ENCODE measurements at places on chromosomes 5 and 9.
A peak's percentile ranks its signal among the peaks of the same experiment; 100 is the strongest.

GRCh38 chr9:99058964-99059921 lies 45.7 kb upstream of the TGFBR1 start:
- DNase-seq, result peak; percentile 54

- DNase-seq, result no peak
Observed at GRCh38 chr9:93164085-93164484, 19.9 kb upstream of the WNK2 start.

DNA sequence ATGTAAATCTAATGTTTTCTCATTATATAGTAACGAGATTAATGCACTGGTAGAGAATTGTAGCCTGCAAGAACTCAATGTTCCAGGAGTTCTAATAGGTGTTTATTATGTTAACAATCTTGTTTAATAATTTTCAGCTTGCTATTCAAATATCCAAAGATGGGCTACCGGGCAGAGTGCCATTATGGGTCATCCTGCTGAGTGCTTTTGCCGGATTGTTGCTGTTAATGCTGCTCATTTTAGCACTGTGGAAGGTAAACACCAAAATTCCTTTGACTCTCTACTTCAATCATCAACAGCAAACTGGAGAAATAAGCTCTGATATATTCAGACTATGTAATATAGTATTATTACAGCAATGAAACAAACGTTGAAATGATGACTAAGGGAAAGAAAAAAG lies 41.9 kb upstream of the ITGA2 start:
- peak; percentile 43 for DNase-seq

- DNase-seq, result no peak
Observed at GRCh38 chr5:59560553-59560952, 333.0 kb downstream of the PDE4D start.

DNA sequence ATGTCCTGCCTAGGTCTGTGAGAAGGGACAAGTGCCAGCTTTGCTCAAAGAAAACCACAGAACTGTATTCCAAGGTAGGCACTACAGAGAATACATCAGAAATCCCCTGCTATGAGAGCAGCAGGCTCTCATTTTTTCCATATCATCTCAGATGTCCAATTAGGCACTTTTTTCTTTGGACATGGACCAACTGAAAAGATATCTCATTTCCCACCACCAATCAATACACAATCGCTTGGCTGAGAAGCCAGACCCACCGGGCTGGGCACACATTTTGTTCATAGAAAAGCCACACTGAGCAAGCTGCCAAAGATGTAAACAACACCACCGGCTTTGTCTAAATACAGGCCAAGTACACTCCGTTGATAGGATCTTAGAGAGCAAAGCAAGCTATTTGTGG lies 25.9 kb downstream of the STOM start:
- DNase-seq, result no peak

- DNase-seq, result no peak
Observed at GRCh38 chr9:8855046-8855445, 1055.5 kb upstream of the DMAC1 start.

DNA sequence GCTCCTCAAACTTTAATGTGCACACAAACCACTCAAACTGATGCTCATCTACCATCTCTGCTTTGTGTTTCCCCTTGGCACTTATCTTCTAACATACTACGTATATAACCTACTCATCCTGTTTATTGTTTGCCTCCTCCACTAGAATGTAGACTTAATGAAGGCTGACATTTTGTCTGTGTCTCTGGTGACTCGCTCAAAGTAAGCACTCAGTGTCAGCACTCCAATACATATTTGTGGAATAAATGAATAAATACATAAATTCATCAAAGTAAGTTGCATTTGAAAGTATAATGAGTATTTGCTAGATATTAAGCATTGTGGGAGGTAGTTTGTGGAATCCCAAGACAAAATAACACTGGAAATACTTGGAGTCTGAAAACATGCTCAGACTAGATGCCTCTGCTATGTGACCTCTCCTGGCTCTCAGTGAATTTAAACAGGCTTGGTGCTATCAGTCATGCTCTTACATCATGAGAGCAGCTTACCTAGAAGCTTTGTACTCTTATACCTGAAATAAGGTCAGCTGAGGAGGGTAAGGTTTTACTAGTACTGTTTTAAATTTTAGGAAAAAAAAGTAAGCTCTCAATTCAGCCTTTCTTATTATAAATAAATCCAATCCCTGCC lies 37.0 kb upstream of the RANBP6 start:
- DNase-seq, result no peak

DNA sequence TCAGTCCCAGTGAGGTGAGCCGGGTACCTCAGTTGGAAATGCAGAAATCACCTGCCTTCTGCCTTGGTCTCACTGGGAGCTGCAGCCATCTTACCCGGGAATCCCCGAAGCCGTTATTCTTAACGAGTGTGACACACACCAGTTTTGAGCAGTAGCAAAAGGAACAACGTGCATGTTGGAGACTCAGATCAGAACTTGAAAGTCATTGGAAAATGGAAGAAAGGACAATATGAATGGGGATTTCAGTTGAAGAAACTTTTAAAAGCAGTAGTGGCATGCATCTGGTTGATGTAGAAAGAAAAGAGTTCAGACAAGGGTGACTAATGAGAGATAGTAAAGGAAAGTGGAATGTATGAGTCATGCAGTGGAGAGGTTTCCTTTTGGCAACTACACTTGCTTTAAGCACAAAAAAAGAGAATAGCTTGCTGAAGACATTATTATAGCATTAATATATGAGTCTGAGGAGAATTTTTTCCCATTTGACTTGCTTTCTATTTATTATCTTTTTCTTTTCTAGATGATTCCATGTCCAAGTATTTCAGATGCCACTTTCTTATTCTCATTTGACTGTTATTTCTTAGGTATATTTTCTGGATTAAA lies 44.4 kb upstream of the ANKDD1B start:
- peak; percentile 96 for DNase-seq

- DNase-seq, result no peak
Observed at GRCh38 chr5:2142456-2142954, 259.8 kb upstream of the IRX4 start.

DNA sequence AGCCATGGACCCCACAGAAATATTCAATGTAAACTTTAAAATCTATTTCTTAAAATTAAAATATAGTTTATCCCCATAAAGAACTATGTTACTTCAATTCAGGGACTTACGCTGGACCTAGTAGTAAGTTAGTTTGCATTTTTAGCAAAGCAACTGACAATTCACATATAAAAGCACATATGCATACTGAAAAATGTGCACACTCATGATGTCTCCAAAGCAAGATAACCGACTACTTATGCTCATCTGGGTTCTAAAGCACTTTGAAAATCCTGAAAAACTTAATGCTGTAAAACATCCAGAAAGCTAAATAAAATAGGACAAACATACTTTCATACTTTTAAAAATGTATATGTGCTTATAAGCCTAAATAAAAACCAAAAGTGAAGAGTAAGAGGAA lies 264.4 kb upstream of the GAS1 start:
- no peak for DNase-seq

GRCh38 chr5:57566914-57567313 lies 84.3 kb upstream of the ACTBL2 start:
- peak; percentile 7 for DNase-seq

DNA sequence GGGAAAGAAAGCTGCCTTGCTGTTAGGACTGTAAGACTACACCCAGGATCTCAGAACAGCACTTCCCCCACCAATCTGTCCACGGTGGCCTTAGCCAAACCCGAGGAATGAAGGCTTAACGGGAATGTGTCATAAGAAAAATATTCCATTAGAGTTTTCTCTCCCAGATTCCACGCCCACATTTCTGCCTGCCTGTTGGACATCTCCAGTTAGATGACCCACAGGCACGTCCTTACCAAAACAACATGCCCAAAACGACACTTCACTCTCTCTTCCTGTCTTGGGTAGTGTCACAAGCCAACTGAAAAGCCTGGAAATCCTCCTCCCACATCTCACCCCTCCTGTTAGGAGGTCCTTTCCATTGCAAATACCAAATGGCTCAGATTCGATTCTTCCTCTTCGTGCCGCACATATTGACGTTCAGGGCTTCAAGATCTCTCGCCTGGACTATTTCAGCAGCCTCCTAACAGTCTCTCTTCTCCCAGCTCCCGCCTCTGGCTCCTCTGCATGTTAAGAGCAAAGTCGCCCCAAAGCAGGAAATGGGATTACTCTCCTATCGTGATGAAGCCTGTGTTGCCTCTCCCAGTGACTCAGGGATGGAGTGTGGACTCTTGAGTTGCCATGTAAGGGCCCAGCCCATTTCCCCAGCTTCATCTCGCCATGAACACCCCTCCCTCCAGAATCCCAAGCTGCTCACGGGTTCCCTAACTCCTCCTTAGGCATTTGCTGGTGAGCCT lies 159.3 kb downstream of the NR3C1 start:
- DNase-seq, result peak; percentile 99

DNA sequence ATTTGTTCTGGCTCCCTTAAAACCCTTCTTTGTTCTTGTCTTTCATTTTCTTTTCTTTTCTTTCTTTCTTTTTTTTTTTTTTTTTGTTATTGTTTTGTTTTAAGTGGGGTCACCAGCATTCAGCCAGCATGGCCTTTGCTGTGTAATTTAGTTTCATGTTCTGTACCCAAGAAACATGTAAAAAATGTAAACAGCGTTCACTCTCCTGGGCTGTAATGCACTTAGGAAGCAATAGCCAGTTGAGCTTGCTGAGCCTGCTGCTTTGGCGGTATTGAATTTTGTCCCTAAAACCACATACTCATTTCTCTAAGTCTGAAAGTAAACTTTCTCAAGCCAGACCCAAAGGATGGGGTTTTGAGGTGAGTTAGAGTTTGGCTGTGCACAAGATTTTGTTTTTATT lies 158.6 kb downstream of the PAPPA start:
- DNase-seq, result no peak

DNA sequence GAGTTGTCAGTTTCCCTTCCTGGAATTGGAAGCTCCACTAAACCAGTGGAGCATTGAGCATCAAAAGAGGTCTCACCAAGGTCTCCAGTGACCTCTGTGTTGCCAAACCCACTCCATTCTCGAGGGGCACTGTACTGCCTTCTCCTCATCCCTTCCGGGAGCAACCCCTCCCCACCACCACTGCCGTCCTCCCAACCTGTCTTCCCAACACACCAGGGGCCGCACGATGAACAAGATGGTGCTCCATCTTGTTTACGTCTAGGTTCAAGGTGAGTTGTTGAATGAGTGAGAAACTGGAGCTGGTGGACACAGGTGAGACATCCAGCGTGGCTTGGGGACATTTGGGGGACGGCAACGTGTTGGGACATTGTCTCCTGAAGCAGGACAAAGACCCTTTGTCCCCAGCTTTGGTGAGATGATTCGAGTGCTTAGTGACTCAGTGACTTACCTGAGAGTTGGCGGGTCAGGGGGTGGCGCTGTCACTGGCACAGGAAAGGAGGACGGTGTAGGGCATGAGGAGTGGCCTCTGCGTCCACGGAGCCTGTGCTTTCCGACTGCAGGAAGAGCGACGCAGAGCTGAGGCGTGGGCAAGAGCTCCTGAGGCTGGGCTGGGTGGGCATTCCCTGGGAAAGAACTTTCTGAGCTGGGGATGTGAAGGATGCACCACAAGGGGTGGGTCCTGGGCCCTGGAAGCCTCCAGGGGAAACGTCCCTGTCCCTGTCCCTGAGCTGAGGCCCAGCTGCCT lies 44.8 kb upstream of the RNU6ATAC start:
- DNase-seq, result no peak

- no peak for DNase-seq
Observed at GRCh38 chr5:160262151-160263074, 33.1 kb downstream of the FABP6 start.

GRCh38 chr5:518721-519120 lies 5.5 kb downstream of the SLC9A3 start:
- no peak for DNase-seq

GRCh38 chr5:171743436-171744076 lies 42.1 kb upstream of the SMIM23 start:
- DNase-seq, result no peak

GRCh38 chr9:98330831-98331230 lies 75.4 kb upstream of the TBC1D2 start:
- DNase-seq, result peak; percentile 89

- no peak for DNase-seq
Observed at GRCh38 chr9:21461377-21461776, 20.7 kb downstream of the IFNE start.

GRCh38 chr9:2771087-2771486 lies 53.8 kb downstream of the KCNV2 start:
- DNase-seq, result no peak

DNA sequence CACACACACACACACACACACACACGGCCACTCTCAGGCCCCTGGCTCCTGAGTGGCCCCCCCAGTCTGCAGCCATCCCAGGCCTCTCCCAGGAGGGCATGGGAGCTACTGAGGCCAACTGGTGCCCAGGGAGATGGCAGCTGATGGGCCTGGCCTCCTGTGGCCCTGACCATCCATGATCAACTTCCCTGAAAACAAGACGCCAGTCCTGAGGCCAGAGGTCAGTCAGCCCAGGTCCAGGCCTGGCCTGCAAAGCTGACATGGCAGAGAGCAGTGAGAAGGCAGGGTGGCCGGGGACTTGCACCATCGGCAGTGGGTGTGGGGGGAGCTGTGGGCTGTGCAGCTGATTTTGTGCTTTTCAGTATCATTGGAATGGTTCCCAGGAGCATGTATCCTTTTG lies 47.0 kb downstream of the SARDH start:
- DNase-seq, result no peak

- no peak for DNase-seq
Observed at GRCh38 chr9:135240871-135241311, 153.4 kb downstream of the OLFM1 start.

- peak; percentile 86 for DNase-seq
Observed at GRCh38 chr9:126516936-126517832, 96.5 kb upstream of the LMX1B start.

GRCh38 chr9:134936346-134937163 lies 18.8 kb upstream of the FCN1 start:
- no peak for DNase-seq

- DNase-seq, result no peak
Observed at GRCh38 chr5:886716-887325, 5.8 kb downstream of the BRD9 start.

DNA sequence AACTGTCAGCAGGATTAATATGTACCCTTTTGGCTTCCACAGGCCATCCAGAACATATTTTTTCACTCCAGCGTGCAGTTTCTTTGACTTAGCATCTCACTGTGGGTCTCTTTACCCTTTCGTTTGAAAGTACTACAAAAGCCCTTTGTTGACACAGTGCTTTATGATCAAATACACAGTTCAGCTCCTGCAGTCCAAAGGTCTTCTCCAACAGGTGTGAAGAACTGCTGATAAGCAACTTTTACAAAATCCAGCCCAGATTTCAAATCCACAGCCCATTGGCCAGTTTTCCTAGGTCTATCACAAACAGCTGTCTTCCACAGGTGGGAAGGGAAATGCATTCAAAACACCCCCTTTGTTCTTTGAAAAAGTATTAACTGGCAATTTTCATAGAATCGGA lies 54.8 kb downstream of the MYO10 start:
- DNase-seq, result no peak

DNA sequence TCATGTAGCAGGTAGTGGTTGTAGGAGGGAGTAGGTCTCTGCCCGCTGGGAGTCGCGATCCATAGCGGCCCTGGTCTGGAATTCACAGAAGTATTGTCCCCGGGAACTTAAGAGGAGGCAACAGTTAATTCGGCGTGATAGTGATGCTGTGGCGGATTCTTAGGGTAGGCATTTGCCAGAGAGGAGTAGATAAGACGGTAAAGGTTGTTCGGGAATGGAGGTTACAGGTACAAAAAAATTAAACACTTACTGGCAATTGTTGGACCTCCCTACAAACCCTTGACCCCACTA lies 679 bp downstream of the SMC5 start:
- no peak for DNase-seq
